NCI-H345 (cell line): ENCODE measurements at places on chromosomes 11 and 22.

GRCh38 chr11:68973219-68973618 lies 7.6 kb downstream of the MRGPRD start:
- no peak for DNase-seq

DNA sequence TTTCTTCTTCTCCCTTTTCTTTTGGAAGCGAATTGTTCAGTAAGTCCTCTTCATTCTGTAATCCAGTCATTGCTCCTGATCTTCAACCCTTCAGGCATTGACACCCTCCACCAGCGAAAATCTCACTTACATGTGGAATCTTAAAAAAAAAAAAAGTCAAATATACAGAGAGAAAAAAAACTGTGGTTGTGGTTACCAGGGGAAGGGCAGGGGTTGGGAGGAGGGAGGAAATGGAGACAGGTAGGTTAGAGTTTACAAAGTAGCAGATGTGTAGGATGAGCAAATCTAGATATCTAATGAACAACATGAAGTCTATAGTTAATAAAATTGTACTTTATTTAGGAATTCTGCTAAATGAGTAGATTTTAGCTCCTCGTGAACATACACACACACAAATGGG lies 17.7 kb upstream of the TMEM123 start:
- no peak for DNase-seq

- DNase-seq: no peak
These were observed 18.8 kb upstream of the RBX1 start for GRCh38 chr22:40932396-40932795.

DNA sequence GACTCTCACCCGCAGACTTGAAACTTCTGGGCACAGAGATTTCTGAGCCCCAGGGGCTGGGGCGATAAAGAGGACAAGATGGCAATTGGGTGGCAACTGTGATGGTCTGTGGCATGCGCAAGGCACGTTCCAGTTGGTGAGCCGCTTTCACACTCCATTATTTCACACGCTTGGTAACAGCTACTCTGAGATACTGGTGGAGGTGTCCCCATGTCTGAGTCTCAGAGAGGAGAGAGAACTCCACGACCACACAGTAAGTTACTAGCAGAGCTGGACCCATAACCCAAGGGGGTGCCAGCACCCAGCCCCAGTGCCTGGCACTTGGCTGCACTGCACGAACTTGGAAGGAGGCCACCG lies 6.0 kb upstream of the KCNJ4 start:
- peak; percentile 13 for DNase-seq

GRCh38 chr11:2762451-2762850 lies 62.7 kb upstream of the KCNQ1OT1 start:
- DNase-seq: no peak

GRCh38 chr11:1878137-1879031 lies 13.3 kb downstream of the PRR33 start:
- DNase-seq: no peak

DNA sequence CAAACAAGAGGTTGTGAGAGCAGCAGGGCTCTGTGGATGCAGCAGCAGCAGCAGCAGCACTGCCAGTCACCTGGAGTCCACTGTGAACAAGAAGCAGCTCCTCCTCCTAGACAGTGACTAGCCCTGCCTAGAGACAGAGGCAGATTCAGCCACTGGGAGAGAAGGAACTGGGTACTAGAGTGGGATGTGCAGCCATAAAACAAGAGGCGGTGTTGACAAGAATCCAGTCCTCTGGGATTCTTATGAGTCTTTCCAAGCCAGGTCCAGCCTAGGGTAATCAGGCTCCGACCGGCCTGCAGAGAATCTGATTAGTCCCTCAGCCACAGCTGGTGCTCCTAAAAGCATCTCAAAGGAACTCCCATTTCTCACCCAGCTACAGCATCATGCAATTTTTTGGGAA lies 83.9 kb upstream of the USP47 start:
- no peak for DNase-seq

DNA sequence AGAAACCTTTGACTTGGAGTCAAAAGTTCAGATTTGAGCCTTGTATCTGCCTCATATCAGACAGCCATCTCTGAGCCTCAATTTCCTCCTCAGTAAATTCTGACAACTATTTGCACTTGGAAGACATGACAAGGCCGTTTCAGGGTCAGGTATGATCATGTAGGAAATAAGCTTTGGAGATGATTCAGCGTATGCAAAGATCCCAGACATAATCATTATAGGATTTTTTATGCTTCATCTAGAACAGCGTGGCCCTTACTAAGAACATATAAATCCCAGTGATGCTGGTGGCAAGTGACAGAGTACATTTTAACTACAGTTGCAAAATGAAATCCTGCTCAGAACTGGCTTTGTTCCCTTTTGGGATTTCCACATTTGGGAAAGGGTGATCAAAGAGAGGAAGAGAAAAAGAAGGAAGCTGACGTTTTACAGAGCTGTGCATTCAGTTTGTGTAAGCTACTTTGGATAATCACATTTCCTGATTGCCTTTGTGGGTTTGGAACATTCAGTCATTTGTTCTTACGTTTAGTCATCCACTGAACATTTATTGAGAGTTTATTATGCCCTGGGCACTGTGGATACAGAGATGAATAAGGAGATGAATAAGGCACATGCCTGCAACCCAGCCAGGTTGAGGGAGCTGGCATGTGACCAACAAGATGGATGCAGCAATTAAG lies 81.9 kb upstream of the HEPHL1 start:
- DNase-seq: no peak

DNA sequence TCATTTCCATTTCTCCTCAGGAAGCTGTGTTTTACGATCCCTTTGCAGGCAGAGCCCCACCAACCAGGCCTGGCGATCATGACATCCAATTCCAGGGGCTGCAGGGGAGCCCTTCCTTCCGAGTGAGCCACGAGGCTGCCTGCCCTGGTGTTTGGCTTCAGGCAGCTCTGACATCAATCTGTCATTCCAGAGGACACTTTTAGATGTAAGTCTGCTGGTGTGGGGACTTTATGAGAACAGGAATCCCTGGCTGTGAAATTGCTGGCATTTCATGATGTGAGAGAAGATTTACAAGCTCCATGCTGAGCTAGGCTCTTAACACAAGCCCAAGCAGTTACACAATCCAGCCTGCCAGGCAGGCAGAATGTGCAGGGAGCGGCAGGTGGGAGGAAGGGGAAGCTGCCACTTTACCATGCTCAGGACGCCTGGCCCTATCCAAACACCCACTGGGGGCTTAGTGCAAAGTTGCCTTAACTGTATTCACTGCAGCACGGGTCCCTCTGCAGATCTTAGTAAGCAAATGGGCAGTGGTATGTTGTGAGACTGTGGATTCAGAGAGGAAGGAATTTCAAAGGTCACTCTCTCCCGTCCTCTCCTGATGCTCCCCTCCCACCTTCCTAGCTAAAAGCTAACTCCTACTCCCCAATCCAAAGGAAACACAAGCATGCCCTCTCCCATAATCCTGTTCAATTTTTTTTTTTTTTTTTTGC lies 43.4 kb upstream of the MICAL2 start:
- DNase-seq: peak; percentile 80

GRCh38 chr22:35894937-35895708 lies 133.5 kb downstream of the RBFOX2 start:
- DNase-seq: peak; percentile 21

- DNase-seq: no peak
These were observed 10.9 kb downstream of the KMT5B start for GRCh38 chr11:68202165-68202564.

- no peak for DNase-seq
These were observed 1.4 kb downstream of the OSBP2 start for GRCh38 chr22:30695871-30696655.

DNA sequence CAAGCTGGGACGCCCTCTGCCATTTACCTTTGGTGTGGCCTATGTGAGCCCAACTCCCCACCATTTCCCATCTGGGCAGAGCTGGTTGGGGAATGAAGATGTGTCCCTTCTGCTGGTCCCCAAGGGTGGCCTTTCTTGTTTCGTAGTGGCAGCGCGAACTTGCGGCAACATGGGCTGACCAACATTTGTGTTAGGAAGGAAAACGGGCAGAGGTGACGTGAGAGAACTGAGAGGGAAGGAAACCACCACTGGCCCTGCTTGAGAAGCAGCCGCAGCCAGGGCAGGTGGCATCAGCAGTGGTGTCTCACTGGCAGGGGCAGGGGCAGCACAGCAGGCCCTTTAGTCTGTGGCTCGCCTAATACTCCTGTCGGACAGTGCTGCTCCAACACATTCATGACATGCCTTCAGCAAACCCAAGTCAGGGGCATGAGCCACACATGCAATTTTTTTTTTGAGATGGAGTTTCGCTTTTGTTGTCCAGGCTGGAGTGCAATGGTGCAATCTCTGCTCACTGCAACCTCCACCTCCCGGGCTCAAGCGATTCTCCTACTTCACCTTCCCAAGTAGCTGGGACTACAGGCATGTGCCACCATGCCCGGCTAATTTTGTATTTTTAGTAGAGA lies 29.9 kb downstream of the LRRC74B start:
- DNase-seq: no peak

GRCh38 chr11:367956-368413 lies 1.3 kb upstream of the B4GALNT4 start:
- no peak for DNase-seq

DNA sequence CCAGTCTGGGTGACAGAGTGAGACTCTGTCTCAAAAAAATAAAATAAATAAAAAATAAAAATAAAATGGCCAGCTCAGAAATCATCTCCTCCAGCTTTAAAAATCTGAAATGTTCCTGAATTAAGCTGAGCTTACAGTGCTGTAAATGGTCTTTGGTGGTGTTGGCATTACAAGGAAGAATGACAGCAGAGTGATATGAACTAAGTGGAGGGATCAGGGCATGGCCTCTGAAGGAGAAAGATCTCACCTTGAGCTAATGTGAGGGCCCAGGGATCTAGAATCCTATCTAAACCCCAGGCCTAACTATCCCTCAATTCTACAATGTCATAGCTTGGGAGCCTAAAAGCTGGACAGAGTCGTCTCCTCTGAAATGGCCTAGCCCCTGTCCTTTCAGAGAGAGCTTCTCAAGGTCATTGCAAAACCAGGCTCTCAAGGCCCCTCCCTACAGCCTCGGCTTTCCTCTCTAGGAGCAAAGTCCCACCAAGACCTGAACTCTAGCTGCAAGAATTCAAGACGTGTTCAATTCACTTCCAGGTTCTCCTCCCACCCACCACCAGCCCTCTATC lies 345.4 kb downstream of the BUD13 start:
- DNase-seq: no peak

GRCh38 chr11:68503792-68504191 lies 43.2 kb downstream of the PPP6R3 start:
- DNase-seq: peak; percentile 29
